Large intestine (tissue), 12 donors: ENCODE measurements at places on chromosomes 5 and 9. TPM values are rescaled to one million over a fixed set of nuclear protein-coding genes. Genes with fewer than 3 reads are reported as not detected.

PPP1R26 gene
- 15.3 TPM for polyA plus RNA-seq

GRCh38 chr5:168118042-168118668, 173.3 kb upstream of the WWC1 start:
- no peak for DNase-seq

CDC14B gene
- polyA plus RNA-seq, result 18.7 TPM

GRCh38 chr5:136134653-136135052, 2.0 kb downstream of the SMAD5 start:
- no peak for DNase-seq

- DNase-seq, result no peak
These were observed 20.6 kb upstream of the CDH6 start for GRCh38 chr5:31172881-31173280.

MSX2 gene
- 1.7 TPM for polyA plus RNA-seq

LCN12 gene
- 121 TPM for polyA plus RNA-seq

DNA sequence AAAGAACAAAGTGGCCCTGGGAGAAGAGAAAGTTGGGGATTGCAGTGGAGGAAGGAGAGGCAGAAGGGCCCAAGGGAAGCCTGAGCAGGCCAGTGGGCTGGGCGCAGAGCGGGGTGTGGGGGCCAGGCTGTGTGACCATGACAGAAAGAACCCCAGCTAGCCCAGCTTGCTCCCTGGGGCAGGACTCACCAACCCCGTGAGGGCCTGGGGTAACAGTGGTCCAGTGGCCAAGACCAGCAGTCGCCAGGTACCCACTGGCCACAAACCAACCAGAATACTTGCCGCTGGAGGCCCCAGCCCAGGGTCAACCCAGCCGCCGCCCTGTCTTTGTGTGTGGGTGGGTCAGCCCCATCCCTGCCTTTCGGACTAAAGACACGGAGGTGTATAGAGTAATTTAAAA, 146.5 kb downstream of the CACNA1B start:
- DNase-seq, result no peak

GRCh38 chr9:117093891-117094844, 320.7 kb downstream of the ASTN2 start:
- DNase-seq, result peak; percentile 10

GRCh38 chr9:26735160-26735559, 157.4 kb downstream of the CAAP1 start:
- no peak for DNase-seq

DIRAS2 gene
- 2.4 TPM for polyA plus RNA-seq

- no peak for DNase-seq
These were observed 281.5 kb downstream of the EFNA5 start for GRCh38 chr5:107389130-107389774.

DNA sequence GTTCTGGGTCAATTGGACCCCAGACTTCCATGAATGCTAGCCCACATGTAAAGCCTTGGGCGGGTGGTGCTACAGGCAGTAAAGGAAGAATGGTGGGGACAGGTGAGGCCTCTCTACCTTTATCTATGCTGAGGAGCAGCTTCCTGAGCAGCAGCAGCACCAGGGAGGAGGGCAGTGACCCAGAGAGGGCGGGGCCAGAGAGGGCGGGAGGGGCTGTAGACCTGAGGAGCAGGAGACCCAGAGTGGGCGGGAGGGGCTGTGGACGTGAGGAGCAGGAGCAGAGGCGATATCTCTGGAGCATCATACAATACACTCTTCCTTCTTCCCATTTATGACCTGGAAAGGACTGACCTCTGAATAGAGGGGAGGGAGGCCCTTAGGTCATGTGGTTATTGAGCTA, 165.9 kb downstream of the MTRR start:
- DNase-seq, result no peak

- no peak for DNase-seq
These were observed 48.3 kb upstream of the LRRC14B start for GRCh38 chr5:143041-143440.

GRCh38 chr5:543755-544674, 19.8 kb upstream of the SLC9A3 start:
- DNase-seq, result no peak

HMMR gene
- 10.0 TPM for polyA plus RNA-seq

DNA sequence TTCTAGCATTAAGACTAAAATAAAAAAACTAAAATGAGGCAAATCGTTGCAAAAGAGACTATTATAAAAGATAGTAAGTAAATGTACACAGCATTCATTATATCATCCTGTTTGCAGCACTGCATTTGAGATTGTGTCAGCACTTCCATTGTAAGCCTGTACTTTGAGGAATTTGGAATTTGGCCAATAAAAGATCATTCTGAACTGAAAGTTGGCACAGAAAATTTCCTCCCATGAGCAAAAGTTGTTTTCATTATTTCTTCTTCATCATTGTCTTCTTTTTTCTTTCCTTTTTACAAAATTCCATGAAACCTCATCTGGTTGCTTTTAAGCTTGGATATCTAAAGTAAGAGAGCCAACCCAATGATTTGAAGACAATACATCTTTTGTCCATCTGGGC, 199.3 kb upstream of the ADAMTSL1 start:
- no peak for DNase-seq

DNA sequence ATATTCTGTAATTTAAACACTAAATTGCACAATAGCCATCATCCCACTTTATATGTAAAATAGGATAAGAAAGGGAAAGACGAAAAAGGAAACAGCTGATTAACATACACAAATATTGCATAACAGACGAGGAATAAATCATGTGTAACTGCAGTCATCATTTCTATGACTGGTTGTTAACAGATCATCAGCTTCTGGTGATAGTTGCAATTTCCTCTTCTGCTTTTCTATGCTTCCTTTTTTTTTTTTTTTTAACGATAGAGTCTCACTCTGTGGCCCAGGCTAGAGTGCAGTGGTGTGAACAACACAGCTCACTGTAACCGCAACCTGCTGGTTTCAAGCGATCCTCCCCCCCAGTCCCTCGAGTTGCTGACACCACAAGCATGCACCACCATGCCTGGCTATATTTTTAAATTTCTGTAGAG, 22.5 kb upstream of the JAKMIP2 start:
- DNase-seq, result no peak

- no peak for DNase-seq
These were observed 98.7 kb upstream of the PDE4D start for GRCh38 chr5:59992206-59992605.

DNA sequence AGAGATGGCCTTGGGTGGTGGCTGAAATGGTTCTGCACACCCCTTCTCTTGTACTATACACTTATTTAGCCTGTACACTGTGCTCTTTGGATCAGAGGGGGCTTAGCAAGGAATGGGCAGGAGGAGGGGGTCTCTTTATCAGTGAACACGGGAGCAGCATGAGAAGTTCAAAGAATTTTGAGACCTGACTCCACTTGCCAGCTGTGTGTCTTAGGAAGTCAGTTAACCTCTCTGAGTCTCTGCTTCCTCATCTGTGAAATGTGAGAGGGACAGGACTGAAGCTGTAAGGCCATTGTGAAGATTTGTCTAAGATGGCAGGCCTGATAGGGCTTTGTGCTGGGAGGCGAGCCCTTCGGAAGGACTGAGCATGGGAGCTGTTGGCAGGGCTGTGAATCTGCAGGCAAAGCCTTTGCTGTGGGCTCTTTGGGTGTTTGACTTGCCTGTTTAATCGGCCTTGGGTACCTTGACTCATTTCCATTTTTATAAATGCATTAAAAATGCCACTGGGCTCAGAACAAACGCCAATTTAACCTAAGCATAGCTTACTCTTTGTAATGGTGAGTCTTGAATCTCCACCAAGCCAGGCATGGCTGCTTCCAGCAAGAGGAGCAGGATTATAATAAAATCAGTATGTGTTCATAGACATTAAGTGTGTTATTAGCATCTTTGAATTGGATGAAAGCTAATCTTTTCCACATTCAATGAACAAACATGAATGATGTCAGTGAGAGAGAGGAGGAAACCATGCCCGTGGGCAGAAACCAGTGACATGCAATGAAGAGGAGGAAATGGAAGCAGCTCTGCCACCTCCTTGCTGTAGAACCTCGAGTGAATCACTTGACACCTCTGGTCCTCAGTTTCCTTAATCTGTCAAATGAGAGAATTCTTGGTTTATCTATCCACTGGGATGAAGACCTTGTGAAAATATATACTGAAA, 89.4 kb downstream of the MACROH2A1 start:
- DNase-seq, result no peak

DNA sequence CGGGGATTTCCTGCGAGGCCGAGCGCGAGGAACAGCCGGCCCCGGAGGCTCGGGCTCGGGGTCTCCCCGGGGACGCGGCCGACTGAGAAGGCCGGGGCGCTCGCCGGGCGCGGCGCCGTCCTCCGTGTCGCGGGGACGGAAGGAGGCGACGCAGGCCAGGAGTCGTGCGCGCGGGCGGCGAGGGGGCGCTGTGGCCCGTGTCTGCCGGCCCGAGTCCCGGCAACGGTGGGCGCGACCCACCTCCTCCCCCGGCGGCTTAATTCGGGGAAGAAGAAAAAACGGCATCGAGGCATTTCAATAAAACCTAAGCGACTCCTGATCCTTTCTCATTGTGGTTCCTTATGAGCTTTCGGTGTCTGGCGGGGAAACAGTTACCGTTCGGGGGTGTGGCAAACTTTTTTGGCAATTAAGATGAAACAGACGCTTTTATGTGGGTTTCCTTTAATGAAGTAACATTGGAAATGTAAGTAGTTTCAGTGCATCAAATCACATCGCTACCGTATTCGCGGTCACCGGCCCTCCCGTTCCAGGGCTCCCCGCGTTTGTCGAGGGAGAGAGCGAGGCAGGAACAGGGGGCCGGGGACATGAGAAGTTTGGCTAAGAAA, 3.7 kb upstream of the IRX2 start:
- no peak for DNase-seq

GRCh38 chr5:26192486-26192885, 845.9 kb downstream of the CDH9 start:
- no peak for DNase-seq

DNA sequence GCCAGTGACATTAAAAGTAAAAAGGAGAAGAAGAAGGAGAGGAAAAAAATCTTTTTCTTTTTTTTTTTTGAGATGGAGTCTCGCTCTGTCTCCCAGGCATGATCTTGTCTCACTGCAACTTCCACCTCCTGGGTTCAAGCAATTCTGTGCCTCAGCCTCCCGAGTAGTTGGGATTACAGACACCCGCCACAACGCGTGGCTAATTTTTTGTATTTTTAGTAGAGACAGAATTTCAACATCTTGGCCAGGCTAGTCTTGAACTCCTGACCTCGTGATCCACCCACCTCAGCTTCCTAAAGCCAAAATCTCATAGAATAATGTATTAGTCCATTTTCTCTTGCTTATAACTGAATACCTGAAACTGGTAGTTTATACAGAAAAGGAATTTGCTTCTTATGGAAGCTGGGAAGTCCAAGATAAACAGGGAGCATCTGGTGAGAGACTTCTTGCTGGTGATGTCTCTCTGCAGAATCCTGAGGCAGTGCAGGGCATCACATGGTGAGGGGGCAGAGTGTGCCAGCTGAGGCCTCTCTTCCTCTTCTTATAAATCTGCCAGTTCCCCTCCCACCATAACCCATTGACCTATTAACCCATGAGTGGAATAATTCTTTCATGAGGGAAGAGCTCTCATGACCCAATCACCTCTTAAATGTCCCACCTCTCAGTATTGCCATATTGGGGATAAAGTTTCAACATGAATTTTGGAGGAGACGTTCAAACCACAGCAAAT, 466.3 kb downstream of the GADD45G start:
- no peak for DNase-seq

SLC34A1 gene
- not detected for polyA plus RNA-seq

FBLL1 gene
- polyA plus RNA-seq, result 4.0 TPM

DNA sequence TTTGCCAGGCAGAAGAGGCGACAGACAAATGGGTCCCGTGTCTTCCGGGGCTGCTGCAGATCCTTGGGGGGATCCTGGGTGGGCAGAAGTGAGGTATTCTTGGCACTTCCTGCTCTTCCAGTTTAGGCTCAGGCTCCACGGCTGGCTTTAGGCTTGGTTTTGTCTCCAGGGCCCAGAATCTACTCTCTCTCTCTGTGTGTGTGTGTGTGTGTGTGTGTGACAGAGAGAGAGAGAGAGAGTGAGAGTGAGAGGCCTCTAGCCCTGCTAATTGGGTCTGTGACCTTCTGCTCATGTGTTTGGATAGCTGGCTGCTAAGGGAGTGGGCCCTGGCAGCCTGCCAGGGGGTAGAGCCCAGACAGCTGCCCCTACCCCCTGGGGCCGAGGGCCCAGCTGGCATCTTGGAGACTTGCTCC, 39.3 kb downstream of the CRB2 start:
- no peak for DNase-seq

PCDHGA2 gene
- polyA plus RNA-seq, result 1.3 TPM

DNA sequence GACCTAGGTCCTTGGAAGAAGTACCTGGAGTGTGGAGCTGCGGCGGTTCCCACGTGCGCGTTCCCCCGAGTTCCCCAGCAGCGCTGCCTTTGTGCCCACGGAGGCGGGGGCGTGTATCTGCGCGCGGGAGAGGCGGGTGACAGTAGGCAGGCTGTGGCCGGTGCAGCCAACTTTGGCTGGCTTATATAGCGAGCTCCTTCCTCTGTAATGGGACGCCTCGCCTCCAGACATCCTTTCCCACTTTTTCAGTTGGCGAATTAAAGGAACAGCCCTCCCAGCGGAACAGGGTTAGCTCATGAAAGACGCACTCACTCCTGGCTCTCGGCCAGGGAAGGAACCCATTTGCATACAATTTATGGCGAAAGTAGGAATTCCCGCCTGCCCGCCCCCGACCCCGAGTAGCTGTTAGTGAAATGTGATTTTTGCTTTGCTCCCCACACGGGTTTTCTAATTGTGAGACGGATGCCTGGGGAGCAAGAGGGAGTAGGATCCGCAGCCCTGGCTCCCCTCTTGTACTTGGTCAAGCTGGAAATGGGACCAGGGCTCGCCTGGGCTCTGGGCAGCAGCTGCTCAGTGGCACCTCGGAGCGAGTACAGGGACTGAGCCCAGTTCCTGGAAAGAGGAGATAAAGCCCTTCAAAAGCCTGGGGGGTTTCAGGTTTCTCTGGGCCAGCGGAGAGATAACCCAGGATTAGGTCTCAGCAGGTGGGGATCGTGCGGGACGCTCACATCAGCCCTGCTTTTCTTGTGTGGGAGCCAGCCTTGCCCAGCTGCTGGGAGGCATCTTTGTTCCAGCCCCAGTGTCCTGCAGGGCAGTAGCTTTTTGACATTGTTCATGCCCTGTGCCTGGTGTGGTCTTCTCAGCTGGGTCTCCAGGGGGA, at the start of gene TNC:
Gene TNC (minus strand): TSS at position 159 of the 880 bp plus-strand sequence. CDS start 27,139 bp downstream, outside the sequence.
- DNase-seq, result peak; percentile 64

- DNase-seq, result no peak
These were observed 122.0 kb downstream of the PAPPA start for GRCh38 chr9:116275418-116276195.

GRCh38 chr5:163439092-163439425, 1.7 kb downstream of the CCNG1 start:
- DNase-seq, result peak; percentile 37

OR2K2 gene
- not detected for polyA plus RNA-seq

GRCh38 chr9:115673599-115673998, 480.0 kb upstream of the PAPPA start:
- DNase-seq, result no peak

DNA sequence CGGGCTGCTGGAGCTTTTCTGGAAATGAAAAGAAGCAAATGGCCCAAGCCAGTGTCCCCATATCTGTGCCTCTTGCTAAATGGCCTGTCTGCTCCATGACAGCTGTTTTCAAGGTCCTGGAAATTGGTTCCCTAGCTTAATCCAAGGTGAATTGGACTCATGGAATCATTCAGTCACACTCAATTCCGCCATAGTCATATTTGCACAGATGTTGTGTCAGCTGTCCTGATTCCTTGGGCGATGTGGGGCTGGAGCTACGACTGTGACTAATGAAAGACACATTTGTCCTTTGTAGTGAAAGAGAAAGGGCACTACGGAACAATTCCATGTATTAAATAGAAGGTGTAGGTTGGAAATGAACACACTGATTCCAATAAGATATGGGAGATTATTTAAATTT, 102.9 kb upstream of the MEGF10 start:
- DNase-seq, result no peak

GMCL2 gene
- 0.01 TPM for polyA plus RNA-seq
